ENCODE measurements at places on chromosomes 3 and 15.

DNA sequence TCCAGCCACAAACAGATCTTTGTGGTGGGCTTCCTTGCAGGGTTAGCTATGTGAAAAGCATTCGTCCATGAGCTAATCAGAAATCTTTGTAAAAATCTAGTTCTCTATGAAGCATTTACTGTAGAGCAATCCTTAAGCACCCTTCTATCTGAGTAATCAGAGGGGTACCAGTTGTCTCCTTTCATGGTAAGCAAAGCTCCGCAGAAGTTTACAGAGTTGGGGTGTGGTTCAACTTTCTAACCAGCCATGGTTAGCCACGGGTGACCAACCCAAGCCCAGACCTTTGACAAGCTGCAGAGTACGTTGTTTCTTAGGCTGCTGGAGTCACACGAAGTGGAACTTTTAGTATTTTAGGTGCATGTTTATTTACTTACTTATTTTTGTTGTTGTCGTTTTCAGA, 77.4 kb downstream of the FLNB start:
- DNase-seq = no peak

DNA sequence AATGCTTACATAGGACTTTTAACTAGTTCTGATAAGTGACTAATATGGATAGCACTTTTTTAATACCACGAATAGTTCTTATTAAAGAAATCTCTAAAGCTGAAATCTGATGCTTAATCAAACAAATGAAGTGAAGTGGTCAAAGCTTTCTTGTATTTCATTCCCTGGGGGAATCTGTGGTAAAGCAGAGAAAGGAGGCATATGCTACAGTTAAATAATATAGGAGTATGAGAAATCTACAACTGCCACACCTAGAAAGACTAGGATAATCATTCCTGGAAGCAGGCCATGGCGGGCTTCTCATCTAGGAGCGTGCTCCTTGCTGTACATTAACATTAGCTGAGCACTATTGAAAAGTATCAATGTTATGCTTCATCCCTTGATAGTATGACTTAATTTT, 835.7 kb downstream of the OTOL1 start:
- no peak for DNase-seq

GRCh38 chr3:124854009-124854408, 33.2 kb downstream of the ITGB5 start:
- DNase-seq = no peak

GRCh38 chr15:49712846-49713450, 92.1 kb downstream of the DTWD1 start:
- peak; percentile 71 for DNase-seq

- no peak for DNase-seq
These were observed 32.9 kb upstream of the PIK3R4 start for GRCh38 chr3:130779486-130779885.

- no peak for DNase-seq
These were observed 81.1 kb downstream of the OTOL1 start for GRCh38 chr3:161577662-161578061.

GRCh38 chr3:146180376-146180775, 19.4 kb upstream of the PLOD2 start:
- DNase-seq = no peak

DNA sequence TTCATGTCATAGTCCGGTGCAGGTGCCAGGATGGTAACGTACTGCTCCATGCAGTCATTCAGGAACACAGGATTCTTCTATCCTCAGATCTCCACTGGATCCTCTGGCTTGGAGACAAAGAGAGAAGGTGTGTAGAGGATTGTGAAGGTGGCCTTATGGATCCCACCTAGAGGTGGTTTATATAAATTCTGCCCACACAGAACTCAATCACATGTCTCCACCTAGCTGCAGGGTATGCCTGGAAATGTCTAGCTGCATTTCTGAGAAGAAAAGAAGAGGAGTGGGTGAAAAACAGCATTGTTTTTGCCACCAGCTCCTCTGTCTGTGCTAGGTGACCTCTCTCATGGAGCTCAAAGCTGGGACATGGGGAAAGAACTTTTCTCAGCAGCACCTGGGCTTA, 478.7 kb downstream of the PDCD6IP start:
- DNase-seq = no peak

GRCh38 chr3:34067536-34068051, 269.2 kb downstream of the PDCD6IP start:
- DNase-seq = no peak

DNA sequence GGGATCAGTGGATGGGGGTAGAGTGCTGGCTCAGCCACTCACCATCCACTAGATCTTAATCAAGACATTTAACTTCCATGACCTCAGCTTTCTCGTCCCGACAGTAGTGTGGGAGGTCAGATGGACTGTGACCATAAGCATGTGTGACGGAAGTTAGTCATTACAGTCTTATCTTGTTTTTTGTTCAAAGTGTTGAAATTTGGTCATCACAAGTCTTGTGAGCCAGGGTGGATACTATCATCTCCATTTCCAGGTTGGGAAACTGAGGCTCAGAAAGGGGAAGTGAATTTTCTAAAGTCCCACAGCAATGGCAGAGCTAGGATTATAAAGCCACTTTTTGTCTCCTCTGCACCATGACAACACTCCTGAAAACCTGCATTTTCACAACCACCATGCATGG, 32.0 kb upstream of the ITGA11 start:
- DNase-seq = no peak

GRCh38 chr15:84654689-84655453, 788 bp upstream of the WDR73 start:
- DNase-seq = peak; percentile 90

GRCh38 chr15:61871926-61872522, 188.2 kb downstream of the VPS13C start:
- no peak for DNase-seq

DNA sequence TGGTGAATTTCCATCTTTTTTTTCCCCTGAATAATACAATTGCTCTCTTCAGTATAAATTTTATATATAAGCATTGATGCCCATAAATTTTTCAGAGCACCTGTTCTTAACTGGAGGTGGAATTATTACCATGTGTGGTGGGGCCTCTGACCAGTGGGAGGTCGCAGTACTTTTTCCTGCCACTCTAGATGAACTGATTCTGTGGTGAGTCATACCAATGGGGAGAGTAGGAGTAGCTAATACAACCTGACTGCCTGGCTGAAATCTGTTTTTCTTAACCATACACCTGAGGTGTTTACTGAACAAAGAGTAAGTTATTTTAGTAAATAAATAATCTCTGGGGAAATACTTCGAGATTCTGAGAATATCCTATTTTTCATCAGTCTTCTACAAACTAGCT, 67.2 kb downstream of the UNC13C start:
- DNase-seq = no peak

Data from endodermal cell (in vitro differentiated cells).